CD4-positive, CD25-positive, alpha-beta regulatory T cell (primary cell): ENCODE measurements at places on chromosomes 4 and X.
A peak's percentile ranks its signal among the peaks of the same experiment; 100 is the strongest.

DNA sequence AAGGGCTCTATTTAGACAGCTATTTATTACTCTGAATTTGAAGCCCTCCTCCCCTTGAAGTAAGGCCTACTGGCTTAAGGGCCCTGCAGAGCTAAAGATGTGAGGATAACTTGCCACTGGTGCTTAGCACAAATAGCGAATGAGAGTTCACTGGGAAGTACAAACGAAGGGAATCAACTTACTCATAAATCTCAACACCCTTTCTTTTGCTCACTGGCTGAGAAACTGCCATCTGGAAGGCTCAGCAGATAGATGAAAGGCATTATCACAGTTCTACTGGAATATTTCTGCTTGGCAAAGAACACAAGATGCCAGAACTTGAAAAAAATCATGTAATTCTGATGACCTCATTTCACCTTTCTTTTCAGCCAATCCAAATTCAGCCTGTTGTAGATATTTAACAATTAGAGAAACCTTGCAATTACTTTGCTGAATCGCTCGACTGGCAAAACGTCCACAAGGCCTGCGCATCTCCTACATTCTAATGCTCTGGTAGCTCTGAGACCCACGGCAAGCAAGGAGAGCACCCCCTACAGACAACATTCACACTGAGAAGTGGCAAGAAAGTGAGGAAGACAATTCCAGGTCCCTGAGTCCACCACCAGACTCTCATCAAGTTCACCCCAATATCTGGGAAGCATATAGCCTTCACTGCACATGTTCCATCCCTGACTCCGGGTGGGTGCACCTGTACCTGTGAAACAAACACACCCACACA lies 27.5 kb downstream of the TSPAN5 start:
- H3K4me1 ChIP-seq, result peaks cover 16% of the 10 kb centered on the region
- H3K27ac ChIP-seq, result no peak overlapping the region
- H3K36me3 ChIP-seq, result no peaks in the 10 kb centered on the region
- no peaks in the 10 kb centered on the region for H3K27me3 ChIP-seq
- no peak overlapping the region for H3K4me3 ChIP-seq

GRCh38 chrX:97267396-97268181 lies 383.9 kb downstream of the RPA4 start:
- no peak for DNase-seq
- H3K4me1 ChIP-seq, result no peaks in the 10 kb centered on the region
- no peaks in the 10 kb centered on the region for H3K36me3 ChIP-seq
- no peaks in the 10 kb centered on the region for H3K27me3 ChIP-seq
- no peak overlapping the region for H3K4me3 ChIP-seq
- H3K27ac ChIP-seq, result no peak overlapping the region

DNA sequence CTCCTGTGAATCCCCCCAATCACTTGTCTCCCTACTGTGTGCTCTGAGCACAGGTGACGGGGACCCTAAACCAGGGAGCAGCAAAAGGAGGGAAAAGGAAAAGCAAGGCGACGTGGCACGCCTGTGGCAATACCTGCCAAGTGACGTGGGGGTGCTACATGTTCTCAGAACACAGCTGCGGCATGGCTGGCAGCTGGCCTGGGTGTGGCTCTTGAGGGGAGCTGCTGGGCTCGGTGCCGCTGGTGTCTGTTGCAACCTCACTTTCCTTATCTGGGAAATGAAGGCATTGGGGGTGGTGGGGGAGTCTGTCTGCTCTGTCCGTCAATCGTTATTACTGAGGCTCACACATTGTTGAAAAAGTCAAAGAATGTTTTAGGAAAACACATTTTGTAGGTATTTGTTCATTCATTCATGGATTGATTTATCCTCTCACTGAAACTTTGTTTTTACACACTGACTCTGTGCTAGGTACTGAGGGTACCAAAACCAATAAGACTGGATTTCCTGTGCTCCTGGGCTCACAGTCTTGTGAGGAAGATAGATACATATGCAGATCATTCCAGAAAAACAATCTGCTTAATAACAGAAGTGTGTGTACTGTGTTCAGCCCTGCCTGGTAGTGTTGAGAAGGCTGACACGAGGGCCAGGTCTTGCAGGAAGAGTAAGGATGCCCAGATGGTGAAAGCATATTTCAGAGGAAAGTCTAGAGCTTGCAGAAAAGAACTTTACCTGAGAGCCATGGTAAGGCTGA lies 217.6 kb downstream of the PTTG2 start:
- H3K4me3 ChIP-seq, result no peak overlapping the region
- peak; percentile 24 for DNase-seq
- H3K36me3 ChIP-seq, result no peaks in the 10 kb centered on the region
- H3K27ac ChIP-seq, result peak overlapping the region; percentile 35

DNA sequence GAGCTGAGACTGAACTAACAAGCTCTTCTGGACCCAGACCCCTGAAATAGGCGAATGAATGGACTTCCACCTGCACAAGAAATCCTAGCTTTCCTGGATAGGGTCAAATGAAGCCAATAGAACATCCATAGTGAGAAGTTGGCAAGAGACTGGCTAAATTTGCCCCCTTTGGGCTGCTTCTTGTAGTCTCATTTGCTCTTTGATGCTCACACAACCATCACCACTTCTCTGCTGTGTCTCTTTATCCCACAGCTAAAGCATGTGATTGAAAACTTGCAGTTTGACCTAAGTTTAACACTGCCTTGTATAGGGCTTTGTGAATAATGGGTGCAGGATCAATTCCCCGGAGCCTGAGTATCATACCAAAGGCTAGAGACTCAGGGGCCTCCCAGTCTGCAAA lies 38.2 kb downstream of the NLGN3 start:
- H3K4me1 ChIP-seq, result peaks cover 19% of the 10 kb centered on the region
- peaks cover 2% of the 10 kb centered on the region for H3K36me3 ChIP-seq
- H3K4me3 ChIP-seq, result peak overlapping the region; percentile 87
- no peaks in the 10 kb centered on the region for H3K27me3 ChIP-seq

GRCh38 chr4:12399781-12400180 lies 971.1 kb upstream of the HS3ST1 start:
- no peaks in the 10 kb centered on the region for H3K36me3 ChIP-seq
- no peak for DNase-seq
- no peaks in the 10 kb centered on the region for H3K27me3 ChIP-seq
- no peaks in the 10 kb centered on the region for H3K4me1 ChIP-seq
- no peak overlapping the region for H3K4me3 ChIP-seq

DNA sequence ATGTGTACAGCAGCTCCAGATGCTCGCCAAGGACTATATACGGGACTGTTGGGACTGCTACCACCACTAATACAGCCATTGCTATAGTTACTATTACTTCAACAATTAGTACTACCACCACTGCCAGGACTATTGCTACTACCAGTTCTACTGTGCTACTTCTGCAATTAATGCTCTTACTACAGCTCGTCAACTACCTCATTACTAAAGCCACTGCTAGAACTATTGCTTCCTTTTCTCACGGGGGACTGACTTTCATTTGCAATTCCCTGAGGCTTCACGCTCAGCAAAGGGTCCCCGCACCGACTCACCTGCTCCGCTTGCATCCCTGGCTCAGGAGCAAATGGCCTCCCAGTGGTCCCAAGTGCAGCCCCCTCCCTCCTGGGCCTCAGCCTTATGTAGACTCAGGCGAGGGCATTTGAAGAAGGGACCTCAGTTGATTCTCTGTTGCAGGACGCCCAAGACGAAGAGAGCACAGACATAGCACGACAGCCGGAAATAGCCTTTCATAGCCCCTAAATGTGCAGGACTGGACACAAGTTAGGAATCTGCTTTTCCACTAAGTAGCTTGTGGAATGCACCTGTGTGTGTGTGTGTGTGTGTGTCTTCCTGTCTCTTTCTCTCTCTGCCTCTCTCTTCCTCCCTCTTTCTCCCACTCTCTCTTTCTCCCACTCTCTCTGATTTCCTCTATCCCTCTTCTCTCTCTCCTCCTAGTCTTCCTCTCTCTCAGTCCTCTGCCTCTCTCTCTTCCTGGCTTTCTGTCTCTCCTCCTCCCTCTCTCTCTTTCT lies 294.8 kb downstream of the ASMT start:
- DNase-seq, result no peak
- no peak overlapping the region for H3K4me3 ChIP-seq
- H3K4me1 ChIP-seq, result no peaks in the 10 kb centered on the region
- no peaks in the 10 kb centered on the region for H3K27me3 ChIP-seq
- no peaks in the 10 kb centered on the region for H3K36me3 ChIP-seq

GRCh38 chr4:151604238-151604637 lies 156.6 kb downstream of the GATB start:
- peaks cover 1% of the 10 kb centered on the region for H3K27me3 ChIP-seq
- DNase-seq, result peak; percentile 6

DNA sequence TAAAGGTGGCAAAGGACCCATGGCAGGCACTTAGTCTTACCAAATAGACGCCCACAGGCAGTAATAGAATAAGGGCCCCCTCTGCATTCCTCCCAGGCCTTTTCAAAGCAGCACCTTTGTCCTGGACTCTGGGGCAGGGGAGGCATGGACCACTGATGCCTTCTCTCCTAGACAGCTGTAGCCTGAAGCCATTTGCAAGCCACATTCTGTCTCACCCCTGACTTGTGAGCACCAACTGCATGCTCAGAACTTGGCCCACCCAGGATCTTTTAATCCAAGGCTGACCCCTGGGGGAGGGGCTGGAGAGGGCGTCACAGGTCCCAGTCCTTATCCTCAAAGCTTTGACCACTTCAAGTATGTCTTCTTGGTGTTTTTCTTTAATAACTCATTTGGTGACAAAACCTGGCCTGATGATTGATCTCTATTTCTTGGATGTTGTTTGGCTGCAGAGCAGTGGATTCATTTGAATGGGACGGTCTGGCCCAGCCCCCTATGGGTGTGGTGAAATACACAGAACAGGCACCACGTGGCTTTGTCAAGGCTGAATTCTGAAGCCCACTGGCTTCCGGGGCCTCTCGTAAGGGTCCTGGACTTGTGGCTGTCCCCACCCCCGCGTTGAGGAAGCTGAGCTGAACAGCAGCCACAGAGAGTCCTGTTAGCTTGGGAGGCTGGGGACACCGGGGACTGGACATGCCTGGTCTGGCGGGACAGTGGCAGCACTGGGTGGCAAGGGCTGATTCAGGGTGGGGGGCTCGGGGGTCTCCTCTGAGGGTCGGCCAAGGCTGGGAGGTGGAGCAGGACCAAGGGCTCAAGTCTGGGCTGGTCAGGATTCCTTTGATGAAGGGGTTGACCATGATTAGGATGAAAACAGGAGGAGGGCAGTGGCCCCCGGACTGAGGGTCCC lies 36.6 kb downstream of the ADRA2C start:
- H3K27ac ChIP-seq, result no peak overlapping the region
- no peaks in the 10 kb centered on the region for H3K27me3 ChIP-seq
- no peak overlapping the region for H3K4me3 ChIP-seq
- DNase-seq, result no peak
- H3K4me1 ChIP-seq, result no peaks in the 10 kb centered on the region

GRCh38 chr4:8409264-8410065 lies 31.1 kb downstream of the ACOX3 start:
- H3K27me3 ChIP-seq, result no peaks in the 10 kb centered on the region
- H3K36me3 ChIP-seq, result peaks cover 12% of the 10 kb centered on the region
- H3K4me1 ChIP-seq, result no peaks in the 10 kb centered on the region
- no peak overlapping the region for H3K4me3 ChIP-seq
- DNase-seq, result no peak
- peak overlapping the region; percentile 23 for H3K27ac ChIP-seq

DNA sequence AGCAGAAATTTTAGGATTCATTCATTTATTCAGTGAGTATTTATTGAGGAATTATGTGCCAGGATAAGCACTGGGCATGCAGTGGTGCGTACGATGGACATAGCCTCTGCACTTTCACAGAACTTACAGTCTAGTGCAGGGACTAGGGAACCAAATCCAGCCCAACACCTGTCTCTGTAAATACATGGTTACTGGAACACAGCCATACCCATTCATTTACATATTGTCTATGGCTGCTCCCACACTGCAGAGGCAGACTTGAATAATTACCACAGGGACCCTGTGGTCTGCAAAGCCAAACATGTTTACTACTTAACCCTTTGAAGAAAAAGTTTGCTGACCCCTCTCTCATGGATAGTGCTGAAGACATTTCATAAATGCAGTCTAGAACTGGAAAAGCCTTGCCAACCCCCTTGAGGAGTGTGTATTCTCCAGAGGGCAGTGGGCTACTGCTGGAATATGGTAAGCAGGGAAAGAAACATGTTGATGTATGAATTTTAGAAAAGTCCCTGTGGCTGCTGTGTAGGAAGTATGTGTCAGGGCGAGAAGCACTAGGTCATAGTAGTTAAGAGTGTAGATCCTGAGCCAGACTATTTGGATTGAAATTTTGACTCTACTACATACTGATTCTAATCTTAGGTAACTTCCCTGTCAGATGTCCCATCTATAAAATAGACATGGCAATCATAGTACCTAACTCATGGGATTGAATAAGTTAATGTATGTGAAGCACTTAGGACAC lies 75.5 kb downstream of the GALNT7 start:
- H3K4me3 ChIP-seq, result no peak overlapping the region
- H3K36me3 ChIP-seq, result peaks cover 2% of the 10 kb centered on the region
- no peak overlapping the region for H3K27ac ChIP-seq
- no peak for DNase-seq
- no peaks in the 10 kb centered on the region for H3K27me3 ChIP-seq

DNA sequence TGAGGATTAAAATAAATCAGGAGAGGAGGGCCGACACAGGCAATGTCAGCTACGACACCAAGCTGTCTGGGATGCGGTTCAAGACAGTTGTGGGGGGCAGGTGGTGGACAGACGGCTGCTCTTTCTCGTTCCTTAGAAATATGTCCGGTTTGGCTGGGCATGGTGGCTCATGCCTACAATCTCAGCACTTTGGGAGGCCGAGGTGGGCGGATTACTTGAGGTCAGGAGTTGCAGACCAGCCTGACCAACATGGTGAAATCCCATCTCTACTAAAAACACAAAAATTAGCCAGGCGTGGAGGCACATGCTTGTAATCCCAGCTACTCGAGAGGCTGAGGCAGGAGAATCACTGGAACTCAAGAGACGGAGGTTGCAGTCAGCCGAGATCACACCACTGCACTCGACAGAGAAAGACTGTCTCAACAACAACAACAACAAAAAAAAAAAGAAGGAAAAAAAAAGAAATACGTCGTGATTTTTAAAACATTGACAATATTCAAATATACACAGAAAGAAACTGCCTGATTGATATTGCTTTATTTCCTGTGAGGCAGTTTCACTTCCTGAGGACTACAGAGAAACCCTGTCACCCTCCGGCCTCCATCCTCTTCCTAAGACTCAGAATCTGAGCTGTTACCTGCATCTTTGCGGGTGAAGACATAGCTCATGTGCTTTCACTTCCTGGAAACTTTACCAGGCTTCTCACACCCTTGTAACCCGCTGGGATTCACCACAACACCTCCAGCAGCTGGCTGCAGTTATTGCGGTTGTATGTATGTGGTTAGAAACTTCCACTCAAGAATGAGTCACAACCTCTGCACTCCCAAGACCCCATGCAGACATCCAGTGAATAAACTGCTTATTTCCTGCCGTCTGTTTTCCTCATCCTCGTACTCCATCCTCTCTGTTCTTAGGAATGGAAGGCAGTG lies 63.8 kb upstream of the STS start:
- H3K4me1 ChIP-seq, result peaks cover 21% of the 10 kb centered on the region
- peak overlapping the region; percentile 41 for H3K4me3 ChIP-seq
- H3K36me3 ChIP-seq, result no peaks in the 10 kb centered on the region
- no peaks in the 10 kb centered on the region for H3K27me3 ChIP-seq

DNA sequence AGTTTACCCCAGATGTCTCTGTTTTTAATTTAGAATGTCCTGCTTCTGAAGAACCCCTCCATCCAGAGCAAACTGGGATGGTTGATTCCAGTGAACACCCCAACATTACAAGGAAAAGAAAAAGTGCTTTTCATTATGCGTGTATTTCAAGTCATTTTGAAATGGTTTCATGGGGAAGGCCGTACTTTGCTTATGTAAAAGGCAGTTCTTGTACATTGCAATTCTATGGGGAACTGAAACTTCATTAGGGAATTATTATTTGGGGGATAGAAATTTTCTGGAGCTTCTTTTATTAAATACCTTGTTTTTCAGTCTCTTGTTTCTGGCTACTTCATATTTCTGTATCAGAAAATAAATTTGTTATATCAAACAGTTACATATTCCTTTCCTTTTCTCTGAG lies 96.9 kb upstream of the ZNF518B start:
- H3K27me3 ChIP-seq, result no peaks in the 10 kb centered on the region
- no peak overlapping the region for H3K27ac ChIP-seq
- DNase-seq, result no peak
- H3K4me1 ChIP-seq, result no peaks in the 10 kb centered on the region
- no peaks in the 10 kb centered on the region for H3K36me3 ChIP-seq
